ENCODE measurements at places on chromosomes 16 and 17.

GRCh38 chr17:43907425-43907981 lies at the start of gene MPP2:
Gene MPP2 (minus strand): TSS chr17:43907536. CDS start chr17:43904460, 3,076 bp downstream.
- DNase-seq = peak; percentile 96

GRCh38 chr17:57814421-57814820 lies 35.4 kb downstream of the MRPS23 start:
- DNase-seq = no peak

DNA sequence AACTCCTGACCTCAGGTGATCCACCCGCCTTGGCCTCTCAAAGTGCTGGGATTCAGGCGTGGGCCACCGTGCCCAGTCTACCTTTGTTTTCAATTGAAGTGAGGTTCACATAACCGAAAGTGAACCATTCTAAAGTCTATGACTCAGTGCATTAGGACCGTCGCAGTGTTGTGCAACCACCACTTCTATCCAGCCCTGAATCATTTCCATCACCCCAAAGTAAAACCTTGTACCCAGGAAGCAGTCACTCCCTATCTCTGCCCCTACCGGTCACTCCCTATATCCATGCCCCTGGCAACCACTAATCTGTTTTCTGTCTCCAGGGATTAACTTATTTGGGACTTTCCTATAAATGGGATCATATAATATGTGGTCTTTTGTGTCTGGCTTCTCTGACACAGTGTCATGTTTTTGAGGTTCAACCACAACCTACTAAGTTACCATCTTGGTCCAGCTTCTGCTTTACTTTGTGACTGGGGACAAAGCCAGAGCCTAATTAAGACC lies 28.3 kb upstream of the CDC42EP4 start:
- DNase-seq = no peak

GRCh38 chr17:12620200-12620720 lies 45.4 kb upstream of the MYOCD start:
- peak; percentile 70 for DNase-seq

DNA sequence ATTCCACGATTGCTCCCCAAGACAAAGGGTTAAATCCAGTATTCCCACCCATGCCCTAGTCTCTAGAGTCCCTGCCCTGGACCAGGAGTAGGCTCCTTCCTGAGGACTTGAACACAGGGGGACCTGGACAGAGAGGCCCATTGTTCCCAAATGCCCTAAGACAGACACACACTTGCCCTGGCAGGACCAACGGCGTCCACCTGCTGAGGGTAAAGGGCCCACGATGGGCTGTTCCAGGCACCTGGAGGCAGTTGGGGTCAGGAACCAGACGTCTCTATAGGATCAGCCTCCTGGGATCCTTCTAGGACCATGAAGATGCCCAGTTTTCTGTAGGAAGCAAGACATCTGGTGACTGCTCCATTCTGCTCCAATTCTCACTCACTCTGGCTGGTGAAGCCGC lies 39.3 kb downstream of the TNFRSF13B start:
- no peak for DNase-seq

DNA sequence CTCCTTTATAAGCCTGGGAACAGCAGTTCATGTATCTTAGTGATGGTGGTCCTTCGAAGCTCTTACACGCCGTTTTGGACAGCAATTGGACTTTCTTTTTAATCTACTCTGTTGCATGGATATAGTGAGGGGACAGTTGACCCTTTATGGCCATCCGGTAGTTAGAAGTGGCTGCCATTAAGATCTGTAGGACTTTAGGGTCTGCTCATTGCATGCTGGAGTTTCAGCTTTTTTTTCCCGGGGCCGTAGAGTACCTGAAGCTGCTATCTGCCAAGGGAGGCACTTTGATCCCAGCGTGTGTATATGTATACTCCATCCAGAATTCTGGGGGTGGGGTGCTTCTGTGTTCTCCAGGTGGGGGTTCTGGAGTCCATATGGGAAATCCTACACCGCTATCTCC lies 1.2 kb downstream of the CYB5D1 start:
- no peak for DNase-seq

DNA sequence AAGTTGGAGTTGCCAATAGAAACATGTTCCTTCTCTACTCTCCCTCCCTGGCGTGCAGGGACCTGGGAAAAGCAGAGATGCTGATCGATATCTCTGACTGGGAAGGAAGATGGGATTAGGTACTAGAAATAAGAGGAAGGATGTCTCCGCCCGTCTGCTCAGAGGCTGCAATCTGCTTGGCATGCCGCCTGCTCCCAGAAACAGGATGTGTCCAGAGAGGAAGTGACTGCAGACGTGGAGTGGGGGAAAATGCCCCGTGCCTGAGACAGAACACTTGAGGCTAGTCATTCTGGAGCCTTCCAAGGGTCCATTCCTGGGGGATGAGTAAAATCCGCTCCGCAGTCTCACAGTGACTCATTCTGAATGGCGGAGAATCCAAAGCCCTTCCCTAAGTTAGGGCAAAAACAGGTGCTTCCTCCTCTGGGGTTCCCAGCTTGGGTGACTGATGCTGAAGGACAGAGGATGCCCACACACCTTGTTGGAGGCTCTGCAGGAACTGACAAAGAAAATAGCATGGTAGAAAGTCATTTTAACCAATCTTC lies 45.0 kb upstream of the SMURF2 start:
- peak; percentile 100 for DNase-seq

- DNase-seq = no peak
These were observed 72.1 kb upstream of the FA2H start for GRCh38 chr16:74846714-74847113.

DNA sequence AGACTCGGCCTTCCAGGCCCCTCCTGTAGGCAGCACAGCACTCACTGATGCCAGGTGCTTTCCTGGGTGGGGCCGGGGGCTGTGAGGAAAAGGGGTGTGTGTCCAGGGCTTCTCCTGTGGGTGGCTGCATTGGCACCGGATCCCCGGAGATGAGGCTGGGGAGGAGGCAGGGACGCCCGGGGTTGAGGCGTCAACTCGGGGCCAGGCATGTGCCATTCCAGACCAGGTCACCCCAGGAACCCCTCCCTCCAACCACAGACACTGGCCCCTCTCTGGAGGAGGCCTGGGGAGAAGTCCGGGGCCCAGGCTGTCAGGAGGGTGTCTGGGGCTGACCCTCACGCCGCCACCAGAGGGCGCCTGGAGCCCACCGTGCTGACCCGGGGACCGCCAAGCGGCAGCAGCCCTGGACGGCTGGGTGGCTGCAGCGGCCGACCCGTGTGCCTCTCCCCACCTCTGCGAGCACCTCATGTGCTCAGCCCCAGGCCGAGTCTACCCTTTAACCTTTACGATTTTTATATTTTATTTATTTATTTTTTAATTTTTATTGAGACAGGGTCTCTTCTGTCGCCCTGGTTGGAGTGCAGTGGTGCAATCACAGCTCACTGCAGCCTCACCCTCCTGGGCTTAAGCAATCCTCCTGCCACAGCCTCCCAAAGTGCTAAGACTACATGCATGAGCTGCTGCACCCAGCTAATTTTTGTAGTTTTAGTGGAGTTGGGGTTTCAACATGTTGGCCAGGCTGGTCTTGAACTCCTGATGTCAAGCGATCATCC lies 3.2 kb upstream of the METRN start:
- peak; percentile 89 for DNase-seq

- DNase-seq = no peak
These were observed 29.8 kb upstream of the C1QL1 start for GRCh38 chr17:44997733-44998520.

- no peak for DNase-seq
These were observed 40.4 kb downstream of the AKAP1 start for GRCh38 chr17:57125406-57125805.

DNA sequence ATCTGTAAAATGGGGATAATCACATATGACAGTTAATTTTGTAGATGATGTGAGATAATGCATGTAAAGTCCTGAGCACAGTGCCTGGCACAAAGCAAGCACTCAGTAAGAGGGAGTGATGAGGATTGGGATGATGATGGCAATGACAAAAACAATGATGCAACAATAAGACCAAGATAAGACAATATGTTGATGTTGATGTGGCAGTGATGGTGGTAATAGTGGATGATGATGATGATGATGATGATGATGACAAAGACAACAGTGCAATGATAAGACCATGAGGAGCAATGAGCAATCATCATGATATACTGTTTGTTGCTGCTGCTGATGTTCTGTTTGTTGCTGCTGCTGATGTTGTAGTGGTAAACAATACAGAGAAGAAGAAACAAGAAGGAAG lies 344.1 kb downstream of the NPIPA8 start:
- no peak for DNase-seq

- no peak for DNase-seq
These were observed 1334.8 kb downstream of the CDH11 start for GRCh38 chr16:63787014-63787413.

- no peak for DNase-seq
These were observed 120.7 kb downstream of the TRIM37 start for GRCh38 chr17:58985971-58986370.

- peak; percentile 38 for DNase-seq
These were observed 71.1 kb upstream of the RPL38 start for GRCh38 chr17:74132354-74132753.

- no peak for DNase-seq
These were observed 8.7 kb downstream of the CLEC19A start for GRCh38 chr16:19294156-19294649.

DNA sequence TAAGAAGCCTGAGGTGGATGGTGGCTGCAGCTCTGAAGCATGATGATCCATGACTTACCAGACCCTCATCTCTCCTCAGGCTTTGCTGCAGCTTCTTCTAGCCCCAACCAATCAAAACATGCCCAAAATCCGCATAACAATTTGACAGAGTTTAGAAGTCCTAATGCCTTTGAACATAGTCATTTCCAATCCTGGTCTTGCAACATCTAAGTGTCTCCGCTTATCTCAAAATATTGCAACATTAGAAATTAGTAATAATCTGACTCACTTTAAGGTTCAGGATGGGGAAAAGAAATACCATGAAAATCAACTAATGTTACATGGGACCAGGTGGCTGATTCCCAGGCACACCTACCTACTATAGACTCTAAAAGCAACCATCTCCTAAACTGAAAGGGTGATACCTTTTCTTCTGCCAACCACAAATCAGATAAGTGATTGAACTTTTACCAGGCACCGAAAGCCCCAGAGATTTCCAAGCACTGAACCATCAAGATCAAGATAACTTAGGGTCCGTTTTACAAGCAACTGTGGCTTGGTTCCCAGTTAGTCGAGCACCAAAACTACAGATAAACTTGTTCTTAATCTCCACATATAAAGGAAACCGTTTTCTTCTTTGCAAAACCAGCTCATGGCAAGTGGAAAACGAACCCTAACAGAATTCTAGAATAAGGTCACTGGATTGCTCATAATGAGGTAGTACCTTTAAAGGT lies 14.0 kb downstream of the ERN1 start:
- DNase-seq = no peak

- peak; percentile 17 for DNase-seq
These were observed 559.9 kb upstream of the HSBP1 start for GRCh38 chr16:83247767-83248372.

DNA sequence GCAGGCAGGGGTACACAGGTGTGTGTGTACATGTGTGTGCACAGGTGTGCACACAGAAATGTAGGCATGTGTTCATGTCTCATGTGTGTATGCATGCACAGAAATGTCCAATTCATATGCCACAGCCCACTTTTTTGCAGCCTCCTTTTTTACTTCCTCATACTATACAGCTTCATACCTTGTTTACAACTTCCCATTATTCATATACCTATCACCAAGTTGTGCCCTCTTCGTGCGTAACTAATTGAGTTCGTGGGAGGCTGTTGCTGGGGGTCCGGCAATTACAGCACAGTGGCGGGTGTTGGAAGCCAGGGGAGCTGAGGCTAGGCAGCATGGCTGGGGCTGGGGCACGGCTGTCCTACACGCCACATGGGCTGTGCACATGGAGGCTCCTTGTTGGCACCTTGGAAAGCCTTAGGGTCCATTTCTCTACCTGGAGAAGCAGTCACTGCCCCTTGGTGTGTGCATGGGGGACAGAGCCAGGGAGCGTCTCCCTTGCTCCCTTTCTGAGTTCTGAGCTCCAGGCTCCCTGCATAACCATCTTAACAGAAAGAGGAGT lies 266.7 kb downstream of the ENGASE start:
- DNase-seq = no peak

DNA sequence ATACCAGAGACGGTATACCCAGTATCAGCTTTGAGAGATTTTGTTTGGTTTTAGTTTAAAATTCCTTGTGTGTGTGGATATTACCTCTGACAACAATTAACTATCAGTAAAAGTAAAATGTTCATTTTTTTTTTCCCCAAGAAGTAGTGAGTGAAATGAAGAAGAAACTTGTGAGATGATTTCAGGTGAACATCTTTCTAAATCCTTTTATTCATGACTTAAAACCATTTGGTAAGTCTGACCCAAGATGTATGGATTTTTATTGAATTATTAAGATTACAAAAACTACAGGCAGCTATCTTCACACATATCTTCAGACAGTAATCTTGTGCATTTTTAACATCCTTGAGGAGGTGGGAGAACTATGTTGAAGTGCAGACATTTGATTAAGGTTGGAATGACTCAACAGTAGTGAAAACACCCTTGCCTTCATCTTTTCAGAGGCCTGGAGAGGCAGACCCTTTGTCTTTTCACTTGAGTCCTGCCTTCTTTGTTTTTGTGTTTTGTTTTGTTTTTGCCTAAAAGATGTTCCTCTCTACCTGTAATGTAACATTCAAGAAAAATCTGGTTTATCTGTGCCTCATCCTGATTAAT lies 240.3 kb upstream of the TBX2 start:
- DNase-seq = no peak

- peak; percentile 77 for DNase-seq
These were observed 288.7 kb downstream of the SEC14L1 start for GRCh38 chr17:77429369-77429968.

DNA sequence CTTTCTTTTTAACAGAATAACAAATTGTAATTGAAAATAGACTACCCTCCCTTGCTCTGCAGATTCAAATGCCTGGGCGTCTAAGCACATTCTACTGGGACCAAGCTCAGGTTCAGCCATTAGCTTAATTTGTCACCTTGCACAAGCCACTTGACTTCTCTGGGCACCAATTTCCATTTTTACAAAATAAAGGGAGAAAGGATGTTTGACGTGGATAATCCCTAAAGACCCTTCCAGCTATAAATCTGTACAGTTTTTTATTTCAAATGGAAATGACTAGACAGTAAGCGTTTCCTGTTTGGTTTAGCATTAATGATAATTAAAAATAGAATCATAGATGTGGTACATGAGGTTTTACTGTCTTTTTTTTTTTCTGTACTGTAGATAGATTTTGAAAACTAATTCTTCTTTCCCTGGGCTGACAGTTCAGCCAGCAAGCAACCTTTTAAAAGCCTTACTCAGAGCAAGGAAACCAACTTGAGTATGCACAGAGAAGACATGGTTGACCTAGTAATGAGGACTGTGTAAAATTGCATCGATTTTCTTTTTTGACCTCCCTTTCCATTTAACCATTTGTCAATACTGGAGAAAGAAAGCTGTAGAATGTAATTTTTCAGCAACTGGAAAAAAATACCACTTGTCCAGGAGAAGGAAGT lies 1329.5 kb upstream of the CDH8 start:
- DNase-seq = no peak

- no peak for DNase-seq
These were observed 11.8 kb downstream of the CYB5B start for GRCh38 chr16:69435977-69436820.

GRCh38 chr17:41766135-41766534 lies 20.4 kb downstream of the JUP start:
- DNase-seq = no peak
